Activated CD4-positive, alpha-beta T cell treated with anti-CD3 and anti-CD28 coated beads, Interleukin-2, Interleukin-6, amounts not matched to agents 100 ng/mL and 50 ng/mL, durations not matched to agents 16 hours and 8 hours (primary cell): ENCODE measurements at places on chromosomes 3 and 15.

GRCh38 chr15:79743032-79743431 lies 153.8 kb downstream of the MTHFS start:
- DNase-seq = no peak

- no peak for DNase-seq
Observed at GRCh38 chr3:138649134-138649533, 40.6 kb downstream of the FAIM start.

- DNase-seq = no peak
Observed at GRCh38 chr15:37105889-37106288, 5.5 kb upstream of the MEIS2 start.

DNA sequence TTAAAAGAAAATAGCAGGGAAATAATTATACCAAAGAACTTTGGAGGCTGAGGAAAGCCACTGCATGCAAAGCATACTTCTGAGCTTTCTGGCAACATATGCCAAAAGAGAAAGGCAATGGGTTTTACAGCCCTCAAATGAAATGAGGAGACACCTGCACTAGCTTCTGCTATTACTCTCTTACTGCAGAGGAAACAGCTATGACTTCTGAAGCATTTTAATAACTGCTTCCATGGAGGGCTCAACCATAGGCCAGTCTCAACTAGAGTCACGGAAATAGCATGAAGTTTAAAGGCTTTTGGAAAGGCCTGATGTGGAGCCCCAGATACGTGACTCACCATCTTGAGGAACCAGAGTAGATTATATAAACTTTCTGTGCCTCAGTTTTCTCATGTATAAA lies 114.8 kb downstream of the OXNAD1 start:
- DNase-seq = no peak

- DNase-seq = no peak
Observed at GRCh38 chr3:168002786-168003368, 92.8 kb downstream of the GOLIM4 start.

GRCh38 chr3:146650691-146651442 lies 45.7 kb upstream of the PLSCR5 start:
- no peak for DNase-seq

DNA sequence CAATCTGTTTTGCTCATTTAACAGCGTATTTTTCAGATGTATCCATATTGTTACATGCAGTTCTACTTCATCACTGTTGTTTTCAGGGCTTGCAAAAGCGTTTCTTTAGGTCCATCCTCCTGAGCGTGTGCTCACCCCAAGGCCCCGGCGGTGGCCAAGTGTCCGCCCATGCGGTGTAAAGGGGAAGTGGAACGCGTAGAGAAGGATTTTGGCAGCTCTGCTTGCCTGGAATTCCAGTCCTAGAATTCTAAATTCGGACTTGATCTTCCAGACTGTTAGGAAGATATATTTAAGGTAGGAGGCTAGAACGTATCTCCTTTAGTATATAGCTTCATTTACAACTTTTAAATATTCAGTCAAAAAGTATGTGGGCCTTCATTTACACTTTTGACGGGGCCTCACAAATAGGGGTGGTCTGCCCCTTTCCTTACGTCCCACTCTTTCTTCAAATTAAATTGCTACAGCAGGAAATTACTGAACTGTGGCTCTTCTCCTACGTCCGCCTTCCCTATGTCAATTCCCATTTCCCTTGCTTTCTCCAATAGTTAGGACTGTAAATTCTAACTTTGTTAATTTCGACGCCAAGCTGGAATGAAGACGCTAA lies 609 bp upstream of the TBC1D23 start:
- DNase-seq = no peak

- DNase-seq = no peak
Observed at GRCh38 chr3:194800002-194800401, 114.3 kb downstream of the FAM43A start.

DNA sequence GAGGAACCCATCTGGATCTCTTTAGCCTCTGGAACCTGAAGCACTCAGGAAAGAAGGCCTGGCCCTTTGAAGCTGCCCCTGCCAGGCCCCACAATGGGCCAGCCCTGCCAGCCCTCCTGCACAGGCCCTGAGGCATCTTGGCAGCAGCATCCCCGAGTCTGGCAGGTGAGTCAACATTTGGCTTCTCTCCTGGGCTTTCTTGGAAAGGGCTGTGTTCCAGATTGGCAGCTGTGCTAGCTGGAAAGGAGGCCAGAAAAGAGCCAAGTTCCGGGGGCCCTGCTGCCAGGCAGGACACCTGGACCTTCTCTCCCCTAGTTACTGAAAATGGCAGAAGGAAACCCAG lies 187.2 kb downstream of the SHQ1 start:
- DNase-seq = no peak

GRCh38 chr15:63487076-63487757 lies 17.2 kb upstream of the USP3 start:
- peak; percentile 94 for DNase-seq

GRCh38 chr15:50077651-50078050 lies 41.4 kb downstream of the ATP8B4 start:
- DNase-seq = no peak

DNA sequence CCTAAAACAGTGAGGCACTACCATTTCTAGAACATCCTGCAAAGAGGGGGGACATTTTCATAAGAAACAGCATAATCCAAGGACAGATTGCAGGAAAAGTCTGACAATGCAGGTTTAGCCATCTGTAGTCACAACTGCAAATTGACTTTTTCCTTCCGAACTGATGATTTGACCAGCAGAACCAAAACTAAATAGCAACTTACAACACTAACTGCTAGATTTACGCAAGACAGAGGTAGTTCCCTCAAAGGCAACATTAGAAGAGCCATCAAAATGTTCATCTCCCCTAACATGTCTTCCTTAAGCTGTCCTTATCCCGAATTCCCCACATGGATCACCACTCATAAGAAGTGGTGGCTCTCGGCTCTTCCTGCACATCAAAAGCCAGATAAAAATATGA lies 129.6 kb downstream of the GADL1 start:
- no peak for DNase-seq

- DNase-seq = peak; percentile 7
Observed at GRCh38 chr3:177448987-177449359, 251.7 kb upstream of the TBL1XR1 start.

GRCh38 chr15:51283026-51283425 lies 55.4 kb downstream of the CYP19A1 start:
- peak; percentile 5 for DNase-seq

DNA sequence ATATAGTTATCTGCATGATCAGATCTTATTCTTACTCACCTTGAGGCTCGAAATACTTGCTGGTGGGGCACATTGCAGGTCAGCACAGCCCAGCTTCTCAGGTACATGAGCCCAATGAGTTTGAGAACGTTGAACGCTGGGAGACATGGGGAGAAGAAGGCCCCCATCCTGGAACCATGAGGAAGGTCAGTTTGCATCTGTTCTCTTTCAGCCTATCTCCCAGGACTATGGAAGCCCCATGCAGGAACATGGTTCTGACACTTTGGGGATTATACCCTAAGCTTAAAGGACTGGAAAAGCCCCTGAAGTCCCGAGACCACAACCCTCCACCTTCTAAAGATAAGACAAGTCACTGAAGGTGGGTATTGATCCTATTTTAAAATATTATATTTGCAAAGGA lies 17.4 kb upstream of the STARD5 start:
- DNase-seq = no peak

GRCh38 chr3:40679290-40679689 lies 154.5 kb downstream of the ZNF621 start:
- DNase-seq = no peak

GRCh38 chr15:47349179-47349578 lies 368.1 kb upstream of the SEMA6D start:
- DNase-seq = no peak

GRCh38 chr15:34209421-34210282 lies at the start of gene KATNBL1:
Gene KATNBL1 (minus strand): TSS chr15:34210096. CDS start chr15:34163676, 46,420 bp downstream.
- peak; percentile 99 for DNase-seq

DNA sequence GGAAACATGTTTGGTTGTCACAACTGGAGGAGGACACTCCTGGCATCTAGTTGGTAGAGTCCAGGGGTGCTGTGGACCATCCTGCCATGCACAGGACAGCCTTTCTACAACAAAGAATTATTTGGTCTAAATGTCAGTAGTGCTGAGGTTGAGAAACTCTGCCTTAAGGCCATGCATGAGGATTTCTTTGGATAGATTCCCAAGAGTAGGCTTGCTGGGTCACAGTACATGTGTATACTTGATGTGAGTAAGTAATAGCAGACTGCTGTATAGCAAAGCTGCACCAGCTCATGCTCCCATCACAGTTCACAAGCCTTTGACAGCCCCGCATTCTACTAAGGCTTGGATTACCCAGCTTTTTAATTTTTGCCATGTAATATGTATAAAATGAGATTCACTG lies 151.3 kb downstream of the MFSD1 start:
- DNase-seq = no peak

GRCh38 chr3:60154011-60154410 lies 1097.2 kb downstream of the FHIT start:
- no peak for DNase-seq

- no peak for DNase-seq
Observed at GRCh38 chr15:35522061-35522460, 23.9 kb downstream of the DPH6 start.

GRCh38 chr3:18888819-18889218 lies 259.5 kb upstream of the KCNH8 start:
- no peak for DNase-seq
